Heart left ventricle (tissue), 16 donors: ENCODE measurements at places on chromosomes 4 and X. TPM values are rescaled to one million over a fixed set of nuclear protein-coding genes. Genes with fewer than 3 reads are reported as not detected.
A peak's percentile ranks its signal among the peaks of the same experiment; 100 is the strongest.

Gene DACH2
- total RNA-seq, result not detected

- no peaks in the 10 kb centered on the region for H3K27me3 ChIP-seq
- H3K27ac ChIP-seq, result no peak overlapping the region
- no peak for DNase-seq
- H3K36me3 ChIP-seq, result no peaks in the 10 kb centered on the region
- H3K4me3 ChIP-seq, result no peak overlapping the region
These were observed 97.8 kb downstream of the TLL1 start for GRCh38 chr4:165970703-165971420.

DNA sequence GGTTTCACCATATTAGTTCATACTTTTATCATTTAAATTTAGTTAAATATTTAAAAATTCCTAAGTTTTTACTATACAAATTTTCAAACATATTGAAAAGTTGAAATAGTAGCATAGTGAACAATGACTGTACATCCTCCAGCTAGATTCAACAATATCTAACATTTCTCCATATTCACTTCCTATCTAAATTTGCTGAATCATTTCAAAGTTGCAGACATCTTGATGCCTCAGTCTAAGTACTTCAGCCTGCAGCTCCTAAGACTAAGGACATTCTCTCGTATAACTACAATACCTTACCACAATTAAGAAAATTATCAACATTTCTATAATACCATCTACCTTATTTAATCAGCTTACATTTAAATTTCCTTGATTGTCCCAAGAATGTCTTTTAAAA is 132.7 kb downstream of the TMEM164 start:
- no peaks in the 10 kb centered on the region for H3K36me3 ChIP-seq
- no peak for DNase-seq
- H3K4me1 ChIP-seq, result no peaks in the 10 kb centered on the region
- no peak overlapping the region for H3K4me3 ChIP-seq

DNA sequence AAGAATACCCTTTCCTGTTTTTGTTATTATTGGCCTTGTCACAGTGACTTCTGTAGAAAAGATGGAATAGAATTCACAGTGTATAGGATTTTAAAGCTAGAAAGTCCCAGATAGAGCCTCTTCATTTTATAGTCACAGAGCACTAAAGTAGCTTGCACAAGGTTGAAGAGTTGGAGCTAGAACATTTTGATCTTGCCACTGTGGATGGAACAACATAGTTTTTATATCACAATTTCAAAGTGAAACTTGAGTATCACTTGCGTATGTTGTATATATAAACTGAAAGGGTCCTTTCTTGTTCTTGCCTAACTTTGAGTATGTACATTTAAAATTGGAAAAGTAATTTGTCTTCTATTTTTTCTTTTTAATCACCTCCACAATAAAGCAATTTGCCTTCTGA is 2.7 kb downstream of the USO1 start:
- DNase-seq, result no peak
- no peaks in the 10 kb centered on the region for H3K36me3 ChIP-seq
- H3K4me1 ChIP-seq, result peaks cover 73% of the 10 kb centered on the region
- H3K27me3 ChIP-seq, result no peaks in the 10 kb centered on the region
- H3K27ac ChIP-seq, result peak overlapping the region; percentile 95

GRCh38 chr4:71634364-71634763 is 149.5 kb downstream of the GC start:
- H3K4me1 ChIP-seq, result no peaks in the 10 kb centered on the region
- no peak for DNase-seq
- H3K4me3 ChIP-seq, result no peak overlapping the region
- H3K27me3 ChIP-seq, result no peaks in the 10 kb centered on the region
- H3K36me3 ChIP-seq, result no peaks in the 10 kb centered on the region
- no peak overlapping the region for H3K27ac ChIP-seq

- H3K4me1 ChIP-seq, result peaks cover 3% of the 10 kb centered on the region
- H3K4me3 ChIP-seq, result peak overlapping the region; percentile 97
- peak overlapping the region; percentile 77 for H3K27ac ChIP-seq
- no peaks in the 10 kb centered on the region for H3K27me3 ChIP-seq
- DNase-seq, result no peak
These were observed 555 bp upstream of the PGM2 start for GRCh38 chr4:37825968-37826294.

Gene TLR2
- total RNA-seq, result 4.3 TPM

Gene RFC1
- 21.9 TPM for total RNA-seq

DNA sequence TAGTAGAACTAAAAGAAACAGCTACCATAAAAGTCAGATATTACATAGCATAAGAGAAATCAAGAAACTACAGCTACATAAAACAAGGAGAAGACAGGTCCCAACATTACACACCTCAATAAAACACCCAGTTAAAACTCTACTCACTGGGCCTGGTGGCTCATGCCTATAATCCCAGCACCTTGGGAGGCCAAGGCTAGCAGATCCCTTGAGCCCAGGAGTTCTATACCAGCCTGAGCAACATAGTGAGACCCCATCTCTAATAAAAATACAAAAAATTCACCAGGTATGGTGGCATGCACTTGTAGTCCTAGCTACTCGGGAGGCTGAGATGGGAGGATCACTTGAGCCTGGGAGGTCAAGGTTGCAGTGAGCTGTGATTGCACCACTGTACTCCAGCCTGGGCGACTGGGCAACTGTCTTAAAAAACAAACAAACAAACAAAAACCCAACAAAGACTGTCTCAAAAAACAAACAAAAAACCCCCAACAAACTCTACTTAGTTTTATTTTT is 15.2 kb upstream of the TXLNG start:
- no peak overlapping the region for H3K4me3 ChIP-seq
- H3K4me1 ChIP-seq, result no peaks in the 10 kb centered on the region
- no peaks in the 10 kb centered on the region for H3K27me3 ChIP-seq
- DNase-seq, result no peak

Gene PPBP
- 1.7 TPM for total RNA-seq

GRCh38 chr4:142242156-142242555 is 603.9 kb downstream of the INPP4B start:
- no peak overlapping the region for H3K27ac ChIP-seq
- H3K27me3 ChIP-seq, result no peaks in the 10 kb centered on the region
- no peaks in the 10 kb centered on the region for H3K4me1 ChIP-seq
- DNase-seq, result no peak
- H3K4me3 ChIP-seq, result no peak overlapping the region

DNA sequence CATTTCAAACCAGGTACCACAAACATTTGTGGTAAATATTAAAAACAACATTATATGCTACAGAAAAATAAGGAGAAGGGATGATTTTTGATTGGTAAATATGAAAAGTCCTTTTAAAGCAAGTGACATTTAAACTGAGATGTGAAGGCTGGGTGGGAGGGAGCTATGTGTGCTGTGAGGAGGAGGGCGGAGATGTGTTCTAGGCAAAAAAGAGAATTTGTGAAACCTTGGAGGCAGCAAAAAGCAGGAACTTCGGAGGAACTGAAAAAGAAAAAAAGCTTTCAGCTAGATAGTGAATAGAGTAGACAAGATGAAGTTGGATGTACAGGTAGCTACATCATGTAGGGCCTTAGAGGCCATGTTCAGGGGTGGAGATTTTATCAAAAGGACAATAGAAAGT is 10.1 kb upstream of the ARAP2 start:
- H3K4me3 ChIP-seq, result no peak overlapping the region
- H3K27me3 ChIP-seq, result no peaks in the 10 kb centered on the region
- DNase-seq, result no peak
- H3K36me3 ChIP-seq, result no peaks in the 10 kb centered on the region

DNA sequence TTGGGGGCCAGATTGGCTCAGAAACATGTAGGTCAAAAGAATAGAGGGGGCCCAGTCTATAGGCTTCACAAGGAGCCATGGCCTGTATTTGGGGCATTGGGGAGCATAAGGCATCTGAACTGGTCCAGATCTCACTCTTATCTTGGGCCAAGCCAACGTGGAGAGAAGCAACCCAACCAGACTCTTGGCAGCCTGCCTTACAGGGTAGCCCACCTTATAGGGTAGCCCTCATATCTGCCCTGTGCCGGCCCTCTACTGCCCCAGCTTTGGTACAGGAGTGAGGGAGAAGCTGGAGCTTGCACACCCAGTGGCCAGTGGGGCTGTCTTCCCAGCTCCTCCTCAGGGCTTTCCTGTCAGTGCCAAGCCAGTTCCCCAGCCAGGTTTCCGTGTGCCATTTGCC is 142.2 kb downstream of the AMMECR1 start:
- no peaks in the 10 kb centered on the region for H3K27me3 ChIP-seq
- no peaks in the 10 kb centered on the region for H3K4me1 ChIP-seq
- DNase-seq, result no peak
- H3K36me3 ChIP-seq, result no peaks in the 10 kb centered on the region
- no peak overlapping the region for H3K27ac ChIP-seq
- no peak overlapping the region for H3K4me3 ChIP-seq

Gene SPCS3
- 40.6 TPM for total RNA-seq

GRCh38 chrX:1894740-1895139 is 279.9 kb downstream of the ASMT start:
- no peak for DNase-seq
- H3K4me3 ChIP-seq, result no peak overlapping the region
- H3K36me3 ChIP-seq, result no peaks in the 10 kb centered on the region
- H3K27me3 ChIP-seq, result no peaks in the 10 kb centered on the region

DNA sequence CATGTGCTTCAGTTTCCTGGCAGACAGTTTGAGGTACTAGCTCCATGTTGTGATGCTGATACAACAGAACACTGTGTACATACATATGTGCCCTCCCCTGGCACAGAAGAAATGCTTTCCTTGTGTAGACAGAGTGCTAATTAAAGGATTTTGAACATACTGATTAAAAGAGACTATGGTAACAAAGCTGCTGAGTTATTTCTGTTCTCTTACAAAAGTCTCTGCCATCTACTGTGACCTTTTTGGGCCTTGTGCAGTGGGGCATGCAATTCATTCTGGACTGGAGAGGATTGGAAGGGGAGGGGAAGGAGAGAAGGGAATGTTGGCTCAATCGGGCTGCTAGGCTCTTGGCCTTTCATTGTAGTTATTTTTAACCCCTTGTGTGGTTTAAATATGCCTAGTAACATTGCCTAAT is 6.0 kb downstream of the PDLIM5 start:
- H3K36me3 ChIP-seq, result peaks cover 32% of the 10 kb centered on the region
- no peaks in the 10 kb centered on the region for H3K27me3 ChIP-seq
- H3K4me1 ChIP-seq, result peaks cover 67% of the 10 kb centered on the region

- no peaks in the 10 kb centered on the region for H3K36me3 ChIP-seq
- DNase-seq, result no peak
- H3K4me1 ChIP-seq, result no peaks in the 10 kb centered on the region
- no peaks in the 10 kb centered on the region for H3K27me3 ChIP-seq
These were observed 177.8 kb downstream of the RASL11B start for GRCh38 chr4:53039741-53040458.

DNA sequence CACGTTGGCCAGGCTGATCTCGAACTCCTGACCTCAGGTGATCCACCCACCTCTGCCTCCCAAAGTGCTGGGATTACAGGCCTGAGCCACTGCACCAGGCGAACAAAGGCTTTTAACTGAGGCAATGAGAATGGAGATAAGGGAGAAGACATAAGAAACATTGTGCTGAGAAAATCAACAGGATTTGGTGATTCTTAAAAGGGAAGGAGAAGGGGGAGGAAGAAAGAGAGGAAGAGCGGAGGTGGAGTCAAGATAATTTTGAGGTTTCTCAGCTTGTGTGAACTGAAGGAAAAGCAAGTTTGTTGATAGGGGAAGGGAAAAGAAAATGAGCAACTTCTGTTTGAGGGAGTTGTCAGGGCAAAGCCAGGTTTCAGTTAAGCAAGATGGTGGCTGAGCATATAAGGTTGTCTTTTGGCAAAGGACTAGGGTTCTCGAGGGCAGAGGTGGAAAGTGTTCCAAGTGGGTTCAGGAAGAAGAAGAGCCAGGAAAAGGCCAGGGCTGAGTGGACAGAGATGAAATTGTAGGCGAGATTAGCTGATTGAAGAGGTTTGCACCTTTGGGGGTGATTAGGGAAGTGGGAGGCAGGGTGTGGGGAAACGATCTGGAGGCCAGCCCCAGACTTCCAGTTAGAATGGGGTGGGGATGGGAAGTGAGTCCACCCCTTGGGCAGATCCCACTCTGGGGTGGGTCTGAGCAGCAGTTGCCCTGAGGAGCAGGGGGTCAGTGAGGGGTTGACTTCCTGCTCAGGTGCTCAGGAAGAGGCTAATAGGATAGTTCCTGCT is 7.8 kb downstream of the DOCK11 start:
- no peaks in the 10 kb centered on the region for H3K36me3 ChIP-seq
- H3K27ac ChIP-seq, result no peak overlapping the region
- no peak overlapping the region for H3K4me3 ChIP-seq
- H3K4me1 ChIP-seq, result no peaks in the 10 kb centered on the region

Gene MAGEE1
- total RNA-seq, result 4.3 TPM

GRCh38 chr4:113146876-113147358 is 97.5 kb downstream of the ANK2 start:
- peak overlapping the region; percentile 80 for H3K27ac ChIP-seq
- DNase-seq, result no peak
- peaks cover 30% of the 10 kb centered on the region for H3K4me1 ChIP-seq

GRCh38 chr4:29304595-29304994 is 1415.6 kb upstream of the PCDH7 start:
- no peak overlapping the region for H3K4me3 ChIP-seq
- no peak overlapping the region for H3K27ac ChIP-seq
- H3K4me1 ChIP-seq, result no peaks in the 10 kb centered on the region
- H3K27me3 ChIP-seq, result no peaks in the 10 kb centered on the region

GRCh38 chr4:141759796-141760425 is 123.5 kb downstream of the IL15 start:
- no peak for DNase-seq
- no peak overlapping the region for H3K4me3 ChIP-seq
- no peaks in the 10 kb centered on the region for H3K36me3 ChIP-seq
- H3K27me3 ChIP-seq, result no peaks in the 10 kb centered on the region

DNA sequence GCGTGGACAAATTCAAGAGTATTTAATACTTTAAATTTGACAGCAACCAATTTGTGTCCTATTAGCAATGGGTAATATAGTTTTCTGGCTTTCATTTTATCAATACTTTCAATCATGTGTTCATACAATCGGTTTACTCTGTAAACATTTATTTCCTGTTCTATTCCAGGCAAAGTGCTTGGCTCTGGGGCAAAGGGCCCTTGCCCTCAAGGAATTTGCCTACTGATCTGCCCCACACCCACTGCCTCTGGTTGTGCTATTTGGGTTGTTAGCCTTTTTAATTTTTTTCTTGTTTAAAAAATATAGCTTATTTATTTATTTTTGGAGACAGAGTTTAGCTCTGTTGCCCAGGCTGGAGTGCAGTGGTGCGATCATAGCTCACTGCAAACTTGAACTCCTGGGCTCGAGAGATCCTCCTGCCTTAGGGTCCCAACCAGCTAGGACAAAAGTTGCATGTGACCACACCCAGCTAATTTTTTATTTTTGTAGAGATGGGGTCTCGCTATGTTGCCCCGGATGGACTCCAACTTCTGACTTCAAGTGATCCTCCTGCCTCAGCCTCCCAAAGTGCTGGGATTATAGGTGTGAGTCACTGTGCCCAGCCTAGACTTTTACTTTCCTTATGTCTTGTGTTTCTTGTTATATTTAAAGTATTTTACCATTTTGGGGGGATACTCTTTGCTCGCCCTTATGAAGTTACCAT is 30.7 kb upstream of the CBR4 start:
- H3K4me3 ChIP-seq, result no peak overlapping the region
- H3K36me3 ChIP-seq, result no peaks in the 10 kb centered on the region
- H3K4me1 ChIP-seq, result no peaks in the 10 kb centered on the region
- H3K27me3 ChIP-seq, result no peaks in the 10 kb centered on the region

Gene PRR32
- total RNA-seq, result not detected
